ENCODE measurements at places on chromosomes 16 and 17.

GRCh38 chr17:57954397-57955182 is 622 bp downstream of the CUEDC1 start:
- H3K36me3 ChIP-seq: no peaks in the 10 kb centered on the region
- peak overlapping the region; percentile 69 for H3K4me3 ChIP-seq
- H3K27me3 ChIP-seq: no peaks in the 10 kb centered on the region
- peak overlapping the region; percentile 90 for H3K27ac ChIP-seq
- H3K4me1 ChIP-seq: peaks cover 63% of the 10 kb centered on the region
- DNase-seq: peak; percentile 46

DNA sequence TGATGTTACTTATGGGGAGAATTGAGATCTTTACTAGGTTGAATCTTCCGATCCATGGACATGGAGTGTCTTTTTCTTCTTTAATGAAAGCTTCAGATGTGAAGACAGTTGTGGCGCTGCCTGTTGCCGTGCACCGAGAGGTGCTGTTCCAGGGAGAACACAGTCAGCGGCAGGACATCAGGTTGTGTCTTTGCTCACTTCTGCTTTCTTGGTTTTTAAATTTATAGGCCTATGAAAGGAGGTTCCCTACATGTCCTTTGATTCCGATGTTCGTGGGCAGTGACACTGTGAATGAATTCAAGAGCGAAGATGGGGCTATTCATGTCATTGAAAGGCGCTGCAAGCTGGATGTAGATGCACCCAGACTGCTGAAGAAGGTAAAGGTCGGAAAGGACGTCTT is 49.8 kb downstream of the SEC14L1 start:
- no peak for DNase-seq
- H3K4me1 ChIP-seq: no peaks in the 10 kb centered on the region
- peaks cover 52% of the 10 kb centered on the region for H3K36me3 ChIP-seq
- H3K27ac ChIP-seq: no peak overlapping the region
- H3K4me3 ChIP-seq: no peak overlapping the region

DNA sequence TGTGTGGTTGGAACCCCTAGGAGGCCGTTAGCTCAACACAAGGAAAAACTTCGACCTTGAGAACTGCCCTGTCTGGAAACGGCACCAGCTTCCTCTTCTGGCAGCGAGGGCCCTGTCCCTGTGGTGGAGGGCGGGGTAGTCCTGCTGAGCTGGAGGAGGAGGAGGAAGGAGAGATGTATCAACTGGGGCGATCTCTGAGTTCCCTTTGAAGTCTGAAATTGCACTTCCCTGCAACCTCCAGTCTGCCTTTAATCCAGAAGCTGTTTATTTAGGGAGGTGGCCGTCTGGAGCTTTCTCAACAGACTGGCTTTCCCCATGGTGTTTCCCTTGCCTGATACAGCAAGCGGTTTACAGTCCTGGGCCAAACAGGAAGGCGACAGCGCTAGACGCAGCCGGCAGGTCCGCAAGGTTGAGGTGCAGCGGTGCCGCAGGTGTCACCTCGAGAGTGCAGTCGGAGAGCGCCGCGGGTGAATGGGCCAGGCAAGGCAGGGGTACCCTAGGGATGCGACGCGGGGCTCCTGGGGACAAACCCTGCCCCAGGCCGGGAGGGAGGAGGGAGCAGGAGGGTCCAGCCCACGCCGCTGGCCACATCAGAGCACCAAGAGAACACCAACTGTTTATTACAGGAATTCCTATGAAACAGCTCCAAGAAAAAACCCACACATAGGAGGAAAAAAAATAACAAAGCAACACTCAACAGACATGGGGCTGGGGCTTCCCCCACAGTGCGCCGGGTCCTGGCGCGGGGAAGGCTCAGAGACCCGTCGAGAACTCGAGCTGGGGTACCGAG is 11.4 kb upstream of the MRPS23 start:
- peak overlapping the region; percentile 79 for H3K27ac ChIP-seq
- DNase-seq: peak; percentile 36
- peak overlapping the region; percentile 52 for H3K4me3 ChIP-seq
- peaks cover 18% of the 10 kb centered on the region for H3K4me1 ChIP-seq

DNA sequence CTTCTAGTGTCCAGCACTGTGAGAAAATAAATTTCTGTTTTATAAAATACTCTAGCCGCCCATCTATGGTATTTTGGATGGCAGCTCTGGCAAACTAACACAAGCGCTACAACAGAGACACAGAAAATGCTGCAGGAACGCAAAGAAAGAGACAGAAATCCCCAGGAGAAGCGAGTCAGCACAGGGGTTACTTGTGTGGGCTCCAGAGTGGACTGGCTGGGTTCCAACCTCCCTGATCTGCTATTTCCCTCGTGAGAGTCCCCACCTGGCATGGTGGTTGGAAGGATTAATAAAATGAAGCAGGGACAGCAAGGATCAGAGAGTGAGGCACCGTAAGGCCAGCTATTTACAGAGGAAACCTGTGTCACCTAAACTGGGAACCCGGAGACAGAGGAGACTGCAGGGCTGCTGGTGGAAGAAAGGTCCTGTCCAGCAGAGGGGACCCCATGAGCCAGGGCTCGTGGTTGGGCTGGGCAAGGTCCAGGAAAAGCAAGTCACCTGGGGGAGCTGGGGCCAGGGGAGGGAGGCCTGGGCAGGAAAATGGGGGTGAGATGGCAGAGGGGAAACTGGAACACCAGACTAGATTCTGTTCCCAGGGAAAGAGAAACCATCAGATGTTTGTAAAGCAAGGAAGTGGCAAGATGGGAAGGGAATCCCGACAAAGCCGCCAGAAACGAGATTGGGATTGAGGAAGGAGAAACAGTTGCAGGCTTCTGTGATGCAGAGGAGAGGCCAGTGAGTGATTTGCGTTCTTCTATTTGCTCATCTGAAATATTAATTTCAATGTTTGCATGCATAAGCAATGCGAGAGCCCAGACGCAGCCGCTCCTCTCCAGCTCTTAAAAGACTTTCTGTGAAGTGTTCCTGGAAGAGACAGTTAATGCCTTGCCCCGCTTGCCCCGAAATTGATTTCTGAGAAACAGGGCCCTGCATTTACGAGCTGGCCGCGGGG is 63.0 kb upstream of the TEKT3 start:
- no peaks in the 10 kb centered on the region for H3K36me3 ChIP-seq
- H3K27me3 ChIP-seq: no peaks in the 10 kb centered on the region
- no peak overlapping the region for H3K27ac ChIP-seq
- DNase-seq: no peak
- no peaks in the 10 kb centered on the region for H3K4me1 ChIP-seq

- H3K36me3 ChIP-seq: no peaks in the 10 kb centered on the region
- no peak overlapping the region for H3K4me3 ChIP-seq
- peaks cover 23% of the 10 kb centered on the region for H3K27me3 ChIP-seq
- no peaks in the 10 kb centered on the region for H3K4me1 ChIP-seq
- no peak for DNase-seq
- H3K27ac ChIP-seq: no peak overlapping the region
Observed at GRCh38 chr16:49292413-49292812, 10.8 kb upstream of the CBLN1 start.

GRCh38 chr17:15947271-15947670 is 2.3 kb downstream of the ADORA2B start:
- H3K4me3 ChIP-seq: no peak overlapping the region
- H3K4me1 ChIP-seq: peaks cover 53% of the 10 kb centered on the region
- H3K27me3 ChIP-seq: peaks cover 24% of the 10 kb centered on the region
- H3K36me3 ChIP-seq: peaks cover 6% of the 10 kb centered on the region
- no peak overlapping the region for H3K27ac ChIP-seq

DNA sequence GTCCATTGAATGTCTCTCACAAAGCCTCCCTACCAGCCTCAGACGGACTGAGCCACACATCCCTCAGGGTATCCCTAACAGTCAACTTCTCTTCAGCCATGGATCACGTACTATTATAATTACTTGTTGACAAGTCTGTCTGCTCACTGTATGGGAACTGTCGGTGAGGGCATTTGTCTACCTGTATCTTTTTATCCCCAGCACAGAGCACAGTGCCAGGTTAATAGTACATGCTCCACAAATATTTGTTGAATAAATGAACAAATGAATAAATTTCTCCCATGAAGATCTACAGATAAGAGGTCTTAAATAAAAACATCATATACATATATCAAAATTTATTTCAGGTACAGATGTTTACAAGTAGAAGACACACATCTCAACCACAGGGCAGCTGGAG is 414.0 kb downstream of the SOX9 start:
- H3K27ac ChIP-seq: no peak overlapping the region
- no peaks in the 10 kb centered on the region for H3K36me3 ChIP-seq
- DNase-seq: no peak
- no peaks in the 10 kb centered on the region for H3K27me3 ChIP-seq

- no peaks in the 10 kb centered on the region for H3K4me1 ChIP-seq
- H3K27ac ChIP-seq: no peak overlapping the region
- no peaks in the 10 kb centered on the region for H3K27me3 ChIP-seq
- H3K4me3 ChIP-seq: no peak overlapping the region
- DNase-seq: no peak
Observed at GRCh38 chr16:9761870-9762269, 420.4 kb downstream of the GRIN2A start.

- H3K4me1 ChIP-seq: peaks cover 13% of the 10 kb centered on the region
- no peak for DNase-seq
- H3K27me3 ChIP-seq: no peaks in the 10 kb centered on the region
- H3K36me3 ChIP-seq: no peaks in the 10 kb centered on the region
- peak overlapping the region; percentile 73 for H3K27ac ChIP-seq
Observed at GRCh38 chr16:85514295-85514597, 98.9 kb upstream of the GSE1 start.

GRCh38 chr17:55648086-55648485 is 74.6 kb downstream of the TMEM100 start:
- no peaks in the 10 kb centered on the region for H3K27me3 ChIP-seq
- H3K27ac ChIP-seq: no peak overlapping the region
- no peaks in the 10 kb centered on the region for H3K4me1 ChIP-seq
- no peaks in the 10 kb centered on the region for H3K36me3 ChIP-seq
- DNase-seq: no peak

- H3K27me3 ChIP-seq: no peaks in the 10 kb centered on the region
- H3K4me3 ChIP-seq: peak overlapping the region; percentile 62
- H3K4me1 ChIP-seq: peaks cover 40% of the 10 kb centered on the region
- H3K36me3 ChIP-seq: no peaks in the 10 kb centered on the region
Observed at GRCh38 chr17:77958716-77959125, 218 bp downstream of the TNRC6C start.

- H3K36me3 ChIP-seq: no peaks in the 10 kb centered on the region
- H3K27me3 ChIP-seq: no peaks in the 10 kb centered on the region
- no peaks in the 10 kb centered on the region for H3K4me1 ChIP-seq
- no peak overlapping the region for H3K27ac ChIP-seq
- DNase-seq: no peak
- no peak overlapping the region for H3K4me3 ChIP-seq
Observed at GRCh38 chr16:27495191-27495590, 54.5 kb downstream of the GTF3C1 start.

GRCh38 chr17:72011561-72011960 is 109.3 kb upstream of the SOX9 start:
- H3K27me3 ChIP-seq: no peaks in the 10 kb centered on the region
- no peak overlapping the region for H3K27ac ChIP-seq
- DNase-seq: no peak

- H3K4me1 ChIP-seq: peaks cover 74% of the 10 kb centered on the region
- DNase-seq: no peak
- H3K36me3 ChIP-seq: no peaks in the 10 kb centered on the region
- H3K4me3 ChIP-seq: no peak overlapping the region
- no peaks in the 10 kb centered on the region for H3K27me3 ChIP-seq
Observed at GRCh38 chr17:40538019-40538935, 27.0 kb downstream of the CCR7 start.

DNA sequence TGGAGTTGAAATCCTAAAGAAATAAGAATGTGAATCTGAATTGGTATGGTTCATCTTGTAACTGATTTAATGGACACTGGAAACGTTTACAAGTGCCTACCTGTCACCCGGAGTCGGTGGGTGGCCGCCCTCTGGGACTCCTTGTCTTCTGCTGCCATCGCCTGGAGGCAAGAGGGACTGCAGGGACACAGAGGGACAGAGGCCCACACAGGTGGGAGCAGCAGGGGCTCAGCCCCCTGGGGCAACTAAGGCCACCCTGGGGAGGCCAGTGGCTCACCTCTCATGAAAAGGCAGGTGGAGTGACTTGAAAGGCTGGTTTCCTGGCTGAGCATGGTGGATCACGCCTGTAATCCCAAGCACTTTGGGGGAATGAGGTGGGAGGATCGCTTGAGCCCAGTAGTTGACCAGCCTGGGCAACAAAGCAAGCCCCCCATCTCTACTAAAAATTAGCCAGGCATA is 23.2 kb downstream of the TMEM92 start:
- peak; percentile 76 for DNase-seq
- no peaks in the 10 kb centered on the region for H3K36me3 ChIP-seq
- no peak overlapping the region for H3K4me3 ChIP-seq
- no peaks in the 10 kb centered on the region for H3K27me3 ChIP-seq
- H3K27ac ChIP-seq: no peak overlapping the region

GRCh38 chr17:15341385-15341849 is at the start of gene TEKT3:
TSS of gene TEKT3 (minus strand) at chr17:15341597. CDS start at chr17:15331585, 10,012 bp downstream.
- H3K27ac ChIP-seq: no peak within 1 kb of the TSS
- no peaks in the 10 kb centered on the region for H3K4me1 ChIP-seq
- peak; percentile 85 for DNase-seq
- H3K4me3 ChIP-seq: peak within 1 kb of the TSS; percentile 38

DNA sequence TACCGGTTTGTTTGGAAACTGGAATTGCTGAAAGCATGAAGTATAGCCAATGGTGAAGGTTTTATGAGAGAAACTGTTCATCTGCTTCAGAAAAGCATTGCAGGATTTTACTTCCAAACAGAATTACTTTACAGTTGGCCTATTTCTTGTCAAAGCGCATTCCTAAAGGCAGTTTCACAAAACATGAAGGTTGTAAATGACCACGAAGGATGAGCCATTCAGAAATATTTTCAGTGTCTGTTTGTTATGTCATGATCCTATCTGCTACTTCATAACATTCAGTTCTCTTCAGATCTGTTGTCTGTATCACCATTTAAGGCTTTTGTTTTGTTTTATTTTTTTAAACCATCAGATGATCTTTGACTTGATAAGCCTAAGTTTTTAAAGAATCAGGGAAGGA is 45.7 kb downstream of the AATF start:
- no peak overlapping the region for H3K27ac ChIP-seq
- DNase-seq: no peak
- no peaks in the 10 kb centered on the region for H3K36me3 ChIP-seq
- H3K4me3 ChIP-seq: no peak overlapping the region
- no peaks in the 10 kb centered on the region for H3K27me3 ChIP-seq
- H3K4me1 ChIP-seq: no peaks in the 10 kb centered on the region

- H3K4me1 ChIP-seq: no peaks in the 10 kb centered on the region
- H3K4me3 ChIP-seq: no peak overlapping the region
Observed at GRCh38 chr16:88422733-88423447, 30.2 kb upstream of the ZFPM1 start.

DNA sequence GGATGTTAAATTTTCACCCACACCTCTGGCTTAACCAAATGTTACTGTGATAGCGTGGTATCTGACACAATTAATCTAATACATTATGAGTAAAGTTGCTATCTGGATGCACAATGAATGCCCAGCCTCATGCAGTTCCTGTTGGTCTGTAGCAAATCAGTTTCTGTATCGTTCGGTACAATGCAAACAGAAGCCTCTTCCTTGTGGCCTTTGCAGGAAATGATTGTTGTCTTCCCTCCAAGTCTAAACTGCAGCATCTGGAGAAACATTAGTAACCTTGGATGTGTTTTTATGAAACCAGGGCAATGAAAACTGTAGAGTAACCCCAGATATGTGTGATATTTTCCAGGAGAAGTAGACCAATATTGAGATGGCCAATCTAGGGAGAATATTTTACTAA is 46.8 kb downstream of the CYB561 start:
- DNase-seq: no peak
- peaks cover 9% of the 10 kb centered on the region for H3K4me1 ChIP-seq
- no peaks in the 10 kb centered on the region for H3K27me3 ChIP-seq
- no peaks in the 10 kb centered on the region for H3K36me3 ChIP-seq
- peak overlapping the region; percentile 15 for H3K27ac ChIP-seq
- no peak overlapping the region for H3K4me3 ChIP-seq

- no peak for DNase-seq
- no peak overlapping the region for H3K4me3 ChIP-seq
- no peak overlapping the region for H3K27ac ChIP-seq
- no peaks in the 10 kb centered on the region for H3K36me3 ChIP-seq
- H3K4me1 ChIP-seq: peaks cover 6% of the 10 kb centered on the region
Observed at GRCh38 chr17:57557834-57558681, 187.0 kb downstream of the CCDC182 start.

Measured in left lung (tissue), 14 donors.